Activated T-cell treated with anti-CD3 and anti-CD28 coated beads, Interleukin-2, amount 50 U/mL, for 72 hours (primary cell): ENCODE measurements at places on chromosomes 4 and X.

GRCh38 chr4:39514888-39515401 lies 12.3 kb downstream of the UGDH start:
- no peak for DNase-seq

GRCh38 chrX:118420462-118420861 lies 74.6 kb downstream of the WDR44 start:
- no peak for DNase-seq

- no peak for DNase-seq
Measured at GRCh38 chr4:126354784-126355183, 1040.0 kb downstream of the FAT4 start.

DNA sequence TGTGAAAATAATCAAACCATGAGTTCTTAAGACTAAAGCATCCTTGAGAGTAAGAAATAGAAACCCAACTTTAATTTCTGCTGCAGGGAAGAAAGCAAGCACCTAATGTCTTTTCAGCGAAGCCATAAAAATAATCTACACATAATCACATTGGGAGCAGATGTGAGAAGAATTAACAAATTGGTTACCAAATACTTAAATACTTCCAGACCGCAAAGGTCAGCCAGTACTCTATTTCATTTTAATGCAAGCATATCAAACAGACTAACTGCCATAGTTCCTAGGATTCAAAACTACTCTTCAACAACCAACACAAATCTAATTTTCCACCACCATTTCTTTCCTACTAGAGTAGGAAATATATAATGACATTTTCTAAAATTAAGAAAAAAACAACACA lies 144.8 kb upstream of the SLIT2 start:
- DNase-seq = no peak

- no peak for DNase-seq
Measured at GRCh38 chr4:6582889-6583490, 8.0 kb downstream of the MAN2B2 start.

GRCh38 chr4:94508296-94508695 lies 56.6 kb downstream of the PDLIM5 start:
- no peak for DNase-seq

DNA sequence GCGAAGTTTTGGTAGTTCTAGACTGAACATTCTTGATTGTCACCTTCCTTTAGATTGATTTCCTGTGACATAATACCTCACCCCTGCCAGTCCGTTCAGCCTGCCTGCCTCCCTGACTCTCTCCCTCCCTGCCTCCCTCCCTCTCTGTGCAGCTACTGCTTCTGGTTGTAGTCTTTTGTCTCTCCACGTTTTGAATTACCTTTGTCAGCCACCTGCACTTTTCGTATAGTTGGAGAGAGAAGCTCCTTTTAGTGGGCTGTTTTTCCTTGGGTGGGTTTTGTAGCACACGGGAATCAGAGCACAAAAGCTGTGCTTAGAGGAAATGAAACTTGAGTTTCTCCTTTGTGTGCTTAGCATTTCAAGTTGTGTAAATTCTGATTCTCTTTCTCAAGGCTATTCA lies 32.6 kb upstream of the MSMO1 start:
- DNase-seq = peak; percentile 7

GRCh38 chrX:116961872-116962582 lies 499.3 kb upstream of the CT83 start:
- no peak for DNase-seq

DNA sequence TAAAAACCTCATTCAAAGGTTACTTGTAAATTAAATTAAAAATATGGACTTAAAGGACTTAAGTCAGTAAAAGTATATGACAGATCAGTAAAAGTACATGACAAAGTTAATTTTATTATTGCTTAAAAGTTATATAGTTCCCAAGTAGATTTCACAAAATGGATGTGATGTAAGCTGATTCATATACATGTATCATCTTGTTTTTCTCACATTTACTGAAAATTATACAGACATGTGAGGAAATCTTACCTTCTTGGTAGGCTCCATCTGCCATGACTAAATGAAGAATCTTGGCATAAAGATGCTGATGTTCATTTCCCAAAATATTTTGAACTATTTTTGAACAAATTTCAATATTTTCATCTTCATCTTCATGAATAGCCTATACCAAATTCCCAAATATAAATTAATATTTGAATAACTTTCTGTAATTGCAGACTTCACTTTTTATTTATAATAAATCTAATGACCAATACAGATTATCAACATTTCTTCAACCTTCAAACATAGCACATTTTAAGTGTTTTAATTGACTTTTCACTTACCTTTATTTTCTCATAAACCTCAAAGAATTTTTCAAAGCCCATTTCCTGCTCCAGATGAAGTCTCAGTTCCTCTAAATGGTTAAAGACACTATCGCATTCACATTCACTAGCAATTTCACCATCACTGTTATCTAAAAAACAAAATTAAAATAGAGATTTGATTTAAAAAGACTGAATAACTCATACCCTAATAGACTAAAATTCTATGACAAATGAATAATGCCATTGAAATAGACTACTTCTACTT lies 129.4 kb upstream of the SH3RF1 start:
- no peak for DNase-seq

- DNase-seq = no peak
Measured at GRCh38 chrX:153648358-153649177, 1.6 kb downstream of the DUSP9 start.

- no peak for DNase-seq
Measured at GRCh38 chrX:111736571-111736970, 55.6 kb downstream of the ALG13 start.

- no peak for DNase-seq
Measured at GRCh38 chr4:186724864-186725468, 1.3 kb upstream of the FAT1 start.

DNA sequence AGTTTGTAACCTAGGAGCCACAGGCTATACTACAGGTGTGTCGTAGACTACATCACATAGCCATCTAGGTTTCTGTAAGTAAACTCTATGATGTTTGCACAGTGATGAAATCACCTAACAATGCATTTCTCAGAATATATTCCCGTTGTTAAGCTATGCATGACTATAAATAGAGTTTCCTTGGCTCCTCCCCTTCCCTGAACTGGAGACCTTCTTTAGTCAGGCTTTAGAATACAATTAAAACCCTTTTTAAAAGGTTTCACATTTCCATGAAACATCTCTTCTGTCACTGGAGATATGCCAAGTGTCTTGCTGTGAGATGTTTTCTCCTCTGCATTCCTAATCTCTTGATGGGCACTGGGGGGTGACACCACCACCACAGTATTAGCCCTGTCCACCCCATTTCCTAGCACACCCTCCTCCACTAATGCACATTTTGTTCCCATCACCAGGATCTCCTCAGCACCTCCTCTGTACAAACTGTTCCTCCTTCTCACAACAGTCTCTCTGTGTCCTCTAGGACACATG lies 334.6 kb upstream of the CPEB2 start:
- no peak for DNase-seq

- DNase-seq = no peak
Measured at GRCh38 chr4:94338681-94339351, 3.8 kb downstream of the HPGDS start.

DNA sequence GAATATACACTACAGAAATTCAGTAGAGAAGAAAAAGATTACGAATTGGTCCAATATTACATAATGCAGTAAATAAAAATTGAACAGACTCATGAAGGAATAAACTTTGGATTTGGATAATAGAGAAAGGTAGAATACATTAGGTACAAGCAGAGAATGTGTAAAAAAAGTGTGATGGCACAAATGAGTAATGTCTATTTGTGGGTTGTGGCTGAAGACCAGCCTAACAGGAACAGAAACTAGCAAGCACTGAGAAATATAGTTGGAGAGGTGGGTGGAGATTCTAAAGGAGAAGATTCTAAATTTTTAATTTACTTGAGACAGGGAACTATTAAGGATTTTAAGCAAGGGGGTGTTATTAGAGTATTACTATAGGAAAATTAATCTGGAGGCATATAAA lies 15.2 kb upstream of the CLOCK start:
- no peak for DNase-seq

DNA sequence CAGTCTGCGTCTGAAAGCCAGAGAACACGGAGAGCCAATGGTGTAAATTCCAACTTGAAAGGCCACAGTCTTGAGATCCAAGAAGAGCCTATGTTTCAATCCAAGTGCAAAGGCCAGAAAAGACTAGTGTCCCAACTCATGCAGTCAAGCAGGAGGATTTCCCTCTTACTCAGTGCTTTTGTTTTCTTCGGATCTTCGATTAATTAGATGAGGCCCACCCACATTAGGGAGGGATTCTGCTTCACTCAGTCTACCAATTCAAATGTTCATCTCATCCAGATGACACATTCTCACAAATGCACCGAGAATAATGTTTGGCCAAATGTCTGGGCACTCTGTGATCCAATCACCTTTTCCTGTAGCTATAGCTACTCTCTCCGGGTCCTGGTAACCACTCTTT lies 91.5 kb upstream of the S100G start:
- no peak for DNase-seq

- no peak for DNase-seq
Measured at GRCh38 chr4:128358231-128358912, 70.8 kb upstream of the PGRMC2 start.

DNA sequence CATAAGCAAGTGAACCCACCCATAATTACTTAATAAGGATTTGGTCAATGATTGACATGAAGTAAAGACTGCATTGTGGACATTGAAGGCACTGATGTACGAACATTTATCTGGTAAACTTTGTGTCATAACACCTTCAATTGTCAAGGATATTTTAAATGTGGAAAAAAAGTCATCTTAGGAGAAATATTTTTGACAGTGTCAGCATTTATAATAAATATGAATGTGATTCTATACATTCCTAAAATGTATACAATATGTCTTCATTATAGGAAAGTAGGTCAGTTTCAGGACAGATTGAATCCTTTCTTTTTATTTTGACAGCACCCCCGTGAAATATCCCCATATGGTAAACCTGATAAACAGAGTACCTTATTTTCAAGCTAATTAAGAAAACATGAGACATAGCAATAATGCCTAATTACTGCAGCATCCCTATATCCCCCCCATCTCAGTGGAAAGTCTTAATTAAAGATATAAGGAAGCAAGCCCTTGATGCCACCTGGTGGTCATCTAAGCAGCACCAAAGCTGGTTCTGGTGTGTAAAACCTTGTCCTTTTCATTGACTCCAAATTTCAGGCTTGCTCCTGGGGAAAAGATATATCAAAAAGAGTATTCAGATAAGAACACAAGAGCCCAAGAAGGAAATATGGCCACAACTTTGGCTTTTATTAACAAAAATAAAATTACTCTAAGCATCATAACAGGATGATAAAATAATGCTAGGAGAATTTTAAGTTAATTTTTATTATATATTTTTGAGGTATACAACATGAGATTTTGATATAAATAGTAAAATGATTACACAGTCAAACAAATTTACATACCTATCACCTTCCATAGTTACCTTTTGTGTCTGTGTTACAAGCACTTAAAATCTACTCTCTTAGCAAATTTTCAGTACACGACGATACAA lies 379.7 kb downstream of the TLL1 start:
- no peak for DNase-seq

- no peak for DNase-seq
Measured at GRCh38 chr4:77073106-77073809, 2.5 kb downstream of the CCNI start.

DNA sequence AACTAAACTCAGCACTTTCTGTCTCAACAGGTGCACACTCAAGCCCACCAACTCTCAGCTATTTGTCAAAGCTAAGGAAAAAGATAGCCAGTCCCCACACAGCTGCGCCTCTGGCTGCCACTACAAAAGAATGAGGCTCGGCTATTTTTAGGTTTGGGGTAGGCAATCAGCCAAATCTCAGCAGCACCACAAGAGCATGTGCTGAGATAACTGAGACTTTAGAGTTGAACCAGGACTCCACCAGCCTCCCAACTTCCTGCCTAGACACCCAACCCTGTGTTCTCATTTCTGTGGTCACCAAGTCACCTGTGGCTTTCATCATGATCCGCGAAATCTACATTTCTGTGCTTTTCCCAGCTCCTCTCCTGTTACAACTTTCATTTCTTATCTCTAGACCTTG lies 28.0 kb downstream of the DMD start:
- DNase-seq = no peak

DNA sequence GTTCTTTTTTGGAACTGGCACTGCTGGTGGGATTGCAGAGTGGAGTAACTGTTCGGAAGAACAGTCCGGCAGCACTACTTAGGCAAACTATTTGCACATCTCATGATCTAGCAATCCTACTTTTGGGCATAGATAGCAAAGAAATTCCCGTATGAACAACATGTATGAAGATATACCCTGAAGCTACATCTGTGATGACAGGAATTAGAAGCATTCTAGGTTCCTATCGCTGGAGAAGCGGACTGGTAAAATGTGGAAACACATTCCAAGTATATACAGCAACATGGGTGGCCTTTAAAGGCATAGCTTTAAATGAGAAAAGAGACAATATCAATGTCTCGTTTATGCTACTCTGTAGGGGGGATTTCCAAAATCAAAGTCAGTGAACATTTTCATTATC lies 3.1 kb downstream of the DCAF16 start:
- no peak for DNase-seq

DNA sequence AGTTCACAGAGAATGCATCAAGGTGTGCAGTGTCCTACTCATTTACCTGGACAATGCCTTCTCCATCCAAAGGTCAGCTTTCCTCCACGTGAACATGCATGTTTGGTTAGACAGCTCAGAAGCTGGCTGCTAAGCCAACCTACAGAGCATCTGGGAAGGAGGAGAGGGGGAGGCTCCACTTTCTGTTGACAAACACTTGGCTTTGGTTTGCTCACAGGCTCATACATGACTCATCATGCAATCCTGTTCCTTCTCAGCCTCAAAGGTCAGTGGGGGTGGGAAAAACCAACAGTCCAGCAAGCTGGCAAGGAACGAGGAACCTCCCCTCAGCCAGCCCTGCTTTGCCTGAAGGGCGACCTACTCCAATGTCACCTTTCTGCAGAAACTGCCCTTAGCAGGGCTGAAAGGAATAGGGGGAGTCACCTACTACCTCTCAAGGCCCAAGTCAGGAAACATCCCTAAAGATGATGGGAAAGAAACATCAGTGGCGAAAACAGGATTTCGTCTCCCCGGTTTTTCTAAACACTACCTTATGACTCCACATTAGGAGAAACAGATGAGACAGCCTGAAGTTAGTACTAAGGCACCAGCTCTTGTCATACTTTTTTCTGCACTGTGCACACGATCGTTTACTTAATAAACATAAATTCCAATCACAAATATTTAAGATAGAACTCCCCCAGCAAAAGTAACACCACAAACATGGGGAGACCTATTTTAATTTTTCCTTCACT lies 37.9 kb downstream of the RELL1 start:
- no peak for DNase-seq

DNA sequence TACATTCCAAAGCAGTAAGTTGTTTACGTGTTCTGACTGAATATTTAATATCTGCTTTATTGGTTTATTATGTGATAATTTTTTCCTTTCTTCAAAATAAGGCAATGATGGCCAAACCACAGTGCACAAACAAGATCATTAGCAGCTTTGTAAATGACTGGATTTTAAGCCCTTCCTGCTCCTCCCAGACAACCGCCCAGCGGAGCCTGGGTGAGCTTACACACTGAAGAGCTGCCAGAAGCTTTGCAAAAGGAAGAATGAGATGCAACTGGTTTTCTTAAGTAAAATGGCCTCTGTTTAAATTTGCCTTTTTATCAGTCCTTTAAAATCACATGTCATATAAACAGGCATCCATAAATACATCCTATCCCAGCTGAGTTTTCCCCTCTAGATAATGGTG lies 52.2 kb downstream of the SPARCL1 start:
- DNase-seq = no peak

GRCh38 chrX:112968351-112969133 lies 127.9 kb upstream of the AMOT start:
- DNase-seq = no peak
